ENCODE measurements at places on chromosomes 6 and 20. TPM values are rescaled to one million over a fixed set of nuclear protein-coding genes. Genes with fewer than 3 reads are reported as not detected.

Gene KIFC1
- total RNA-seq: 12.4 TPM

Gene OR2H2
- total RNA-seq: not detected

Gene PRDM13
- total RNA-seq: not detected

Gene SLC44A4
- 0.17 TPM for total RNA-seq

Gene RTN4IP1
- total RNA-seq: 5.4 TPM

Gene NRSN1
- not detected for total RNA-seq

Gene C20orf144
- total RNA-seq: not detected

Gene SIRPD
- total RNA-seq: not detected

Gene CST11
- total RNA-seq: not detected

Gene DSP
- total RNA-seq: 95.4 TPM

Gene KDM1B
- total RNA-seq: 14.8 TPM

Gene CCN6
- total RNA-seq: not detected

Gene SLC35F1
- total RNA-seq: not detected

Gene PTGIS
- total RNA-seq: 1.9 TPM

Gene NTSR1
- 0.05 TPM for total RNA-seq

Gene DPPA5
- not detected for total RNA-seq

Gene ULBP2
- 3.7 TPM for total RNA-seq

Gene PBOV1
- not detected for total RNA-seq

Gene TREM2
- total RNA-seq: not detected

Gene HLA-DPB1
- 22.4 TPM for total RNA-seq

Gene GNAS-AS1
- total RNA-seq: not detected

Gene PNPLA1
- total RNA-seq: not detected

Gene TCF21
- not detected for total RNA-seq
